Activated T-helper 1 cell treated with Interleukin-2 at 50 U/mL for 16 hours (primary cell): ENCODE measurements at places on chromosomes 11 and 22.

DNA sequence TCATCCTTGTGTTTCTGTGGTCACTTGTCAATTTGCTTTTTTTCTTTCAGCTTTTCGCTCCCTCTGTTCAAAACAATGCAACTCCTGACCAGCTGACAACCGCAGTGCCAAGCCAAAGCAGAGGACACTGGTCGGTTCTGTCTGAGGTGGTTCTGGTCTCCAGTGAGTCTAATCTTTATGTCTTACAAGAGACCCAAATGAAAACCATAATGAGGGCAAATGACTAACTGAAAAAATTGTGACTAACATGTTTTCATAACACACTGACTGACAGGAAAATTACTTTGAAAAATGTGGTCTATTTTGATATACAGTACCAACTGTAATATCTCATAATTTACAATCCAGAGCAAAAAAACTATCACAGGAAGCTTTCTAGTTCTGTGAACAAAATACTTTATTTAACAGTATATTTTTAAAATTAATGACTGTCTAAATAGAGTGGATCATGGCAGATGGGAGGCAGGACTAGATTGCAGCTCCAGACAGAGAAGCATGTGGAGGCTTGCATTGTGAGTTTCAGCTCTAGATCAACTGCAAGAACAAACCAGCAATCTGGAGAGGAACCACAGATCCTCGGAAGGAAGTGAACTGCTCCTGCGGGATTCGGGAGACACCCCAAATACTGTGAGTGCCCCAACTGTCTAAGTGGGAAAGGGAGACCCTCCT, 311.8 kb downstream of the SBF2 start:
- DNase-seq, result no peak

DNA sequence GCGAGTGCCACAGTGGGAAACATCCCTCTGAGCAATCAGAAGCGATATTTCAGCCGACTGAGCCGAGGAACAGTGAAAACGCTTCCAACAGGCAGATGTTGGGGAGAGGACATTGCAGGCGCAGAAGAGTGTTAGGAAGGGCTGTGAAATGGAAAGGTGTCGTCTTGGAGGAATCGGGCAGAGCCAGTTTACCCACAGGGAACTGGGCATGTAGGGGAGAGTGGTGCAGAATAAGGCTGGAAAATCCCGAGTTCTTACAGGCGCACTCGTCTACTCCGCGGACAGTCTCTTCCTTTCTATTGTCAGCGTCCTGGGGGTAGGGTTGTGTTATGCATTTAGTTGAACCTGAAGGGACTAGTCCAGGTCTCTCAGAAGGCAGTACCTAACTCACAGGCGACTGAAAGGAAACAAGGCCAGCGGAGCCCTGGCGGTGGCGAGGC, 1.1 kb upstream of the APLP2 start:
- no peak for DNase-seq

DNA sequence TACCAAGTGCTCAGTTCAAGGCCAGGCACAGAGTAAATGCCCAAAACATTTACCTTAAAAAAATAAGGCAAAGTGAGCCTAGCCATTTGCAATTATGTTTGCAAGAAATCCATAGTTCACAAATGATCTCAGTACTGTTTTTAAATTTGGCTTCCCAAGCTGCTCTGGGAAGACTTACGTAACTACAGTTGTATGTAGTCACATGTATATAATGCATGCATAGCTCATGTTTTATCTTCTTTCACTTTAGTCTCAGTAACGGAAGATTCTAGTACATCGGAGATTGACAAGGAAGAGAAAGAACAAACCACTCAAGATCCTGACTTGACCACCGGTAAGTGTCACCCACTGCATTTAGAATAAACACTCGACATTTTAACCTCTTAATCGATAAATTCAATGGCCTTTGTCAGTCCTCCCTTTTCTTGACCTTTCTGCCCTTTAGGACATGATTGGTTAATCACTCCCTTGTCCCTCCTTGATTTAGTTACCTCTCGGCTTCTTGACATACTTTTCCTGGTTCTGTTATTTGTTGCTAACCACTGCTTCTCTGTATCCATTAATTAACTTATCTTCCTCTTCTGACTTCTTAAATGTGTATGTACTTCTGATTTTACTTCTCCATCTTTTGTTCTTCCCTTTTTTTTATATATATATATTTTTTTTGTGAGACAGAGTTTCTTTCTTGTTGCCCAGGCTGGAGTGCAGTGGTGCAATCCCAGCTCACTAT, 18.0 kb upstream of the JHY start:
- no peak for DNase-seq

DNA sequence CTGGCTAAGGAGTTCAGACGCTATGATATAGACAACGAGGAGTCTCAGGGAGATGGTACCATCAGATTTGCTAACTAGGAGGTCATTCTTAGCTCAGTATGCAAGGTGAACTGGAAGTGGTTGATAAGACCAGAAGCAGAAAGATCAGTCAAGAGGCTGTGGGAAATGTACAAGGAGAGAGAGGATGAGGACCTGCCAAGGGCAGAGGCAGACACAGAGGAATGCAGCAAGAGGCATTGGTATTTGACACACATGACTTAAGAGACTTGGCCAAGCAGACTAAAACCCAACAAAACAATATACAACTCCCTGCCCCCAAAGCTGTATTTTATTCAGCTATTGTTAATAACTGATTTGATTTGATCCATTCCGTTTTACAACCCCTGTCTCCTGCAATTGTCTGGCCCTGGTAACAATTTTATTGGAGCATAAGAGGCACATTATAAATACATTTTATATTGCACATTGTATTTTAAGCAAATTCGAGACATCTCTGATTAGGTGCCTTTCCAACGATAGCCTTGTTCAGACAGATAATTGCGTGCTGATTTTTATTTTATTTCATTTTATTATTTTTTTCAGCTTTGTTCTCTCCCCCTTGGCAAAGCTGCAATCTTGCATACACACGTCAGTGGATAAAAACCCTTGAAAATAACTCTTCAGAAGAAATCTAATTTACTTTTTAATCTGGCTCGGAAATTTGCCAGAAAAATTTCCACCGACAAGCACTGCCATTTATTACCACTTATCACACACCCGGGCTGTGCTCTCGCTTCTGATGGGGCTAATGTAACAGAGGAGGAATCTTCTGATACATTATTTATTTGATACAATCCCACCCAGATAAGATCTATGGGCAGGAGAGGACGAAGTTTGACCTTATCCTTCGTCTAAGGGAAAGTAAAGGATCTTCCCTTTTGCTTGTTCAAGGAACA, 237.8 kb downstream of the NXPE2 start:
- DNase-seq, result no peak

GRCh38 chr11:72422414-72422813, 11.9 kb downstream of the CLPB start:
- DNase-seq, result no peak

DNA sequence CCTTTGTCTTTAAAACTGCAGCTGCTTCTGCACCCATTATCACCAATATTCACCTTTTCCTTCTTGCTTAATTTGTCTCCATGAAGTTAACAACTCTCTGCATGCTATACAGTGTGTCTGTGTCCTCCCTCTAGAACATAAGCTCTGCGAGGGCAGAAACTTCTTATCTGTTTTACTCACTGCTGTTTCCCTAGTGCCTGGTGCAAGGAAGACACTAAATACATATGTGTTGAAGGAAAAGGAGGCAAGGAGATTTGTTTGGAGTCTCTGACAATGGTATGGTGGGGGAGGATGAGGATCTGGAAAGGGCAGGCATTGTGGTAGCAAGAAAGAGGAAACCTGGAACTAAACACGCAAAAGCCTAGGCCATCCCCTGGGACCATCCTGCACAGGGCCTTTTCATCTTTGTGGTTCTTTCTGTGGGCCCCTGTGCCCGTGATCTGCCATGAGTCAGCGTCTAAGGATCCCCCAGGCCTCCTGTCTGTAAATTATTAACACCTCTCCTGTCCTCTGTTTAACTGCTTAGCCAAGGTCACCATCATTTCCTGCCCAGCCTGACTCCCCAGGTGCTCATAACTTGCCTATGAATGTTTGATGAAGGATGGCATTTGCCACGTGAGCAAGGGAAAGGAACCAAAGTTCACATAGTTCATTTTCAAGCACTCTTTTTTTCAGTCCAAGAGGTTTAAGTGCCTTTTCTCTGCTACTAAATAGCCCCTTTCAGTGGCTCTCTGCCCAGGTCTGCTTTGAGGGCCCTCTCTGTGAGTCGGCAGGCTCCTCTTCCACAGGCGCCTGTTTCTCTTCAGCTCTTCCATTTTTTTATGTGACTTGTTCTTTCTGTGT, 131.1 kb downstream of the RASSF10 start:
- DNase-seq, result no peak

DNA sequence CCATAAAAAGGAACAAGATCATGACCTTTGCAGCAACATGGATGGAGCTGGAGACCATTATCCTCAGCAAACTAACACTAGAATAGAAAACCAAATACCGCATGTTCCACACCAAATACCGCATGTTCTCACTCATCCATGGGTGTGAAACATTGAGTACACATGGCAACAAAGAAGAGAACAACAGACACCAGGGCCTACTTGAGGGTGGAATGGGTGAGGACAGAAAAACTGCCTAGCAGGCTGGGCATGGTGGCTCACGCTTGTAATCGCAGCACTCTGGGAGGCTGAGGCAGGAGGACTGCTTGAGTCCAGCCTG, 12.3 kb downstream of the EHD1 start:
- no peak for DNase-seq

GRCh38 chr11:130209128-130209932, 49.7 kb downstream of the ST14 start:
- no peak for DNase-seq

GRCh38 chr11:68509066-68509465, 48.5 kb downstream of the PPP6R3 start:
- DNase-seq, result no peak

DNA sequence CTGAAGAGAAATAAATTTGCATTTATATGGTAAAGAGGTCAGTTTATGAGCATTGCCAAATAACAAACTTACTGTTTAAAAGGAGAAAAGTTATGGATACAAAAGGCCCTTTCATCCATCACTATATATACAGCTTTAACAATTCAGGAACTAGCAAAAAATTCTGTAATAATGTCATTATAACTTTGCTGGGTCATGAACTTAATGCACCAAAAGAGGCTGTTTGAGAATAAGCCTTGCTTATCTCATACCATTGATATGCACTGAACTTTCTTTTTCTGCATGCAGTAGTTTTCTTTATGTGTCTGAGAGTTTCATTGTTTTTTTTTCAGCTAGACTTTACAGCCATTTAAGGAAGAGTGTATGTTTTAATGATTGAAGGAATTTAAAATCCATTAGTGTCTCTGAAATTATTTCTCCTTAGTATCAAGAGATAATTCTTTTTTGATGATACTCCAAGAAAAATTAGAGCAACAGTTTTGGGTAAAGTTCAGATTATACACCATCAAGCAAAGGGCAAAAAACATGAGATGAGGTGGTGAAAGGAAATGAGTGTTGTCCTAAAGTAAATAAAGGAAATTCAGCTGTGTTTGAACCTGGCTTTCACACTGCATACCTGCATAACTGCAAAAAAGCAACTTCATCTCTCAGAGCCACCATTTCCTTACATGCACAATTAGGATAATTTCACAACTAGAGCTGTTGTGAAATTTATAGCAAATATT, 188.2 kb upstream of the ANO3 start:
- no peak for DNase-seq

DNA sequence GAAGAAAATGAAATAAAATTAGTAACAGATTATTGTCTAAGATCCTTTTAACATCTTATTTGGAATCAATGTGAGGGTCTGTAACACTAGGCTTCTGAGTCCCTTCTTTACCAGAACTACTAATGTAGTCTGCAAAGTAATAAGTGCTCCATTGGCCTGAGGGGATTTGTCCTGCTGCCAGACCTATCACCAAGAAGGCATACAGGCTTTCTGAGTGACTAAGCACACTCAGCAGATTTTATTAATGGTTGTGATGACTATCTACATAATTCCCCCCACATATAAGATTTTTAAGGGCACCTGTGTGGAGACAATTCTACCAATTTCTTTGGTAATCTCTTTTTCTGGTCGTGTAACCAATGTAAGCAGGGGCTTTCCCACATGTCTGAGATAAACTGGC, 365.0 kb upstream of the FAT3 start:
- DNase-seq, result no peak

DNA sequence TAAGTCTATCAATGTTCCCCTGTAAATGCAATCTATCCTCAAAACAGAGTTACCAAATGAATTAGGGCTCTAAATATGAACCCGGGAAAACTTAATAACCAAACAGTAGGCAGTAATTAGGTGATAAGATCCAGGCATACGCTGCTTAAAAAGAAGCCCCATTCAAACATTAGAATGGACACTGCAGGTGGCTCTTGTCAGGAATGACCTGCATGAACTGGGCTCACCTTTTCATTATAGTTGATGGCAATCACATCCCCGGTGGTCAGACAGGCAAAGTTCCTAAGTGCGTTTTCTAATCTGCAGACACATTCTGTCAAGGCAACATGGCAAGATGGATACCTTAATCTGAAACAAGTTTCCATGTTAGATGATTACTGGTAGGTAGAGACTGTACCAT, 14.0 kb downstream of the UFD1 start:
- no peak for DNase-seq

DNA sequence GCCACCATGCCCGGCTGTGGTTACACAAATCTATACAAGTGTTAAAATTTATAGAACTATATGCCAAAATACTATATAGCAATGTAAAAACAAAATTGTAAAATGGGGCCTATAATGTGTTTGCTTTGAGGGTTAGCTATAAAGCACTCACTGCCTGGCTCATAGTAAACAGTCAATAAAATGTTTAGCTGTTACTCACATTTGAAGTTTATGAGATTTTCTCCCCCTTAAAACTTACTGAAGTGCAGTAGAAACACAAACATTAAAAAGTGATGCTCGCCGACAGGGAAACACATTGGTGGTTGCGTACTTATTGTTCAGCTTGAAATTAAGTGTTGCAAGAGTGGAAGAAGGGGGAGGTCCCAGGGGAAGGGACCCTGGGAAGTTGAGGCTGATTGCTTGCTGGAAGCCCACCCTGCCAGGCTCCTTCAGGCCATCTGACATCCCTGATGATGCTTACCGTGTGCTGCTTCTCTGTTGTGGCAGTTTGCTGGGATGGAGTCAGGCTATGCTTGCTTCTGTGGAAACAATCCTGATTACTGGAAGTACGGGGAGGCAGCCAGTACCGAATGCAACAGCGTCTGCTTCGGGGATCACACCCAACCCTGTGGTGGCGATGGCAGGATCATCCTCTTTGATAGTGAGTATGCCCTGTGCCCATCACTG, 52.1 kb downstream of the KREMEN1 start:
- DNase-seq, result no peak
